ENCODE measurements at places on chromosomes 13 and 19.

DNA sequence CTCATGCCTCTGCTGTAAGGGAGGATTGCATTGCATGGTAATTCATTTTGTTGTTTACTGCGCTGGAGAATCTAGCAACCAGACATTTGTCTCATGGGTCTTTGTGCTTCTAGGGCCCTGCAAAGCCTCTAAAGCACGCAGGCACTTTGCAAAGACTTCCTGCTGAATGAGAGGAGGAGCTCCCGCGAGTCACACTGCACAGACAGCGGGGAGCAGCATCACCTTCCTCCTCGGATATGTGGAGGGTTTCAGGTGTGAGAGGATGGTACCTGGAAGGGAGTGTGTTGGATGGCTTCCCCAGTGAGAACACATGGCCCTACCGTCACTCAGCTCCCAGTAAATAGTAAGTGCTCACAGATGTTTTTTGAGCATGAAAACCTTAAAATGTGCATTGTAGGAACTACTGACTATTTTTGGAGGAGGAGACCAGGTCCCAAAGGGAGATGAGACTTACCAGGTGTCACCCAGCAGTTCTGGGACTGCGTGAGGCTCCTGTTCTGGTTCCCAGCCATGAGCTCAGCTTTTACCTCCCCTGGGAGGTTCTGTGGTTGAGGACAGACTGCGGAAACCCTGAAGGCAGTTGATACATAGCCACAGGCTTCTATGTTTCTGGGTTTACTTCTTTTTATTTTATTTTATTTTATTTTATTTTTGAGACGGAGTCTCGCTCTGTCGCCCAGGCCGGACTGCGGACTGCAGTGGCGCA is 278.0 kb downstream of the FGF9 start:
- DNase-seq, result no peak

DNA sequence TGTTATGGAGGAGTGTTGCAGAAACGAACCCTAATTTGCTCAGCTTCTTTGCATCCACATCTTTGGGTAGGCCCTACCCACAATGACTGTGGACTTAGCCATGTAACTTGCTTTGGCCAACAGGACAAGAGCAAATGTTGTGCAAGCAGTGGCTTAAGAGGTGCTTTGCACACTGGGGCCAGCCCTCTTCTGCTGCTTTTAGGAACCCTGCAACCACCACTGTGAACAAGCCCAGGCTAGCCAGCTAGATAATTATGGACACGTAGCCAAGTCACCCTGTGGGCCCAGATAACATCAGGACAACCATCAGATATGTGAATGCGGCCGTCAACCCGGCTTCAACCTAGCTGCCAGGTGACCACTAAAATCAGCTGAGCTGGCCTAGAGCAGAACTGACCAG is 17.1 kb downstream of the C19orf47 start:
- no peak for DNase-seq

GRCh38 chr19:2453431-2454025 is 3.2 kb downstream of the LMNB2 start:
- no peak for DNase-seq

DNA sequence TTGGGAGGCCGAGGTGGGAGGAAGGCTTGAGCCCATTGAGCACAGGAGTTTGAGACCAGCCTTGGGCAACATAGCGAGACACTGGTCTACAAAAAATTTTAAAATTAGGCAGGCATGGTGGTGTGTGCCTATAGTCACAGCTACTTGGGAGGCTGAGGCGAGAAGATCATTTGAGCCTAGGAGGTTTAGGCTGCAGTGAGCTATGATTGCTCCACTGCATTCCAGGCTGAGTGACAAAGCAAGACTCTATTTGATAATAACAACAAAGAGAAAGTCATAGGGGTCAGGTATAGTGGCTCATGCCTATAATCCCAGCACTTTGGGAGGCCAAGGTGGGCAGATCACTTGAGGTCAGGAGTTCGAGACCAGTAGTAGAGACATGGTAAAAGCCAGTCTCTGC is 4.6 kb upstream of the SLC44A2 start:
- no peak for DNase-seq

DNA sequence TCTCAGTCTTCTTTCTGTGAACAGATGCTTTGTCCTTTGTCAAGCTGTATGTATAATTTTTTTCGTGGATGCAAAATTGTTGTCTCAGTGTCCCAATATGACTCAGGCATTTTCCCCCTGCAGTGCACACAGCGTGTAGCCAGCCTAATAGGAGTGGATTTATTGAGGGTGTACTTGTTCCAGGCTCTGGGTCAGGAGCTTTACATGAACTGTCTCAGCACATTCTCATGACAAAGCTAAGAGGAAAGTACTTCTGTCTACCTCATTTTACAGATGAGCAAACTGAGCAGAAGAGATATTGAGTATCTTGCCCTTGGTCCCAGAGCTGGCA is 50.8 kb downstream of the STK24 start:
- no peak for DNase-seq

DNA sequence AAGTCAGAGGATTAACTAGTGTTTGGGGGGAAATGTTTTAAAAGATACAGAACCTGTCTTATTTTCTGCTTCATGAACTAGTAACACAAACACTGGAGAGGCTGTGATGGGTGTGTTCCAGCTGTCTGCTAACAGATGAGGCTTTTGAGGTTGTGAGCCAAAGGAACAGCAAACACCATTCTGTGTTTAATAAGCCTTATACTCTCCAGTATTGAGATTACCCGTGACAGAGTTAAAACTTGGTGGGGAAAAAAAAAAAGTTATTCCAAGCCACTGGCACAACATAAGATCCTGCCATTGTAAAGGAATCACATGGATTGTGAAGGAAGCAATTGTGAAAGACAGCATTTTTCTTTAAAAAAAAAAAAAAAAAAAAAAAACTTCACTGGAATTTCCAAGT is 48.4 kb downstream of the KCTD12 start:
- DNase-seq, result no peak

DNA sequence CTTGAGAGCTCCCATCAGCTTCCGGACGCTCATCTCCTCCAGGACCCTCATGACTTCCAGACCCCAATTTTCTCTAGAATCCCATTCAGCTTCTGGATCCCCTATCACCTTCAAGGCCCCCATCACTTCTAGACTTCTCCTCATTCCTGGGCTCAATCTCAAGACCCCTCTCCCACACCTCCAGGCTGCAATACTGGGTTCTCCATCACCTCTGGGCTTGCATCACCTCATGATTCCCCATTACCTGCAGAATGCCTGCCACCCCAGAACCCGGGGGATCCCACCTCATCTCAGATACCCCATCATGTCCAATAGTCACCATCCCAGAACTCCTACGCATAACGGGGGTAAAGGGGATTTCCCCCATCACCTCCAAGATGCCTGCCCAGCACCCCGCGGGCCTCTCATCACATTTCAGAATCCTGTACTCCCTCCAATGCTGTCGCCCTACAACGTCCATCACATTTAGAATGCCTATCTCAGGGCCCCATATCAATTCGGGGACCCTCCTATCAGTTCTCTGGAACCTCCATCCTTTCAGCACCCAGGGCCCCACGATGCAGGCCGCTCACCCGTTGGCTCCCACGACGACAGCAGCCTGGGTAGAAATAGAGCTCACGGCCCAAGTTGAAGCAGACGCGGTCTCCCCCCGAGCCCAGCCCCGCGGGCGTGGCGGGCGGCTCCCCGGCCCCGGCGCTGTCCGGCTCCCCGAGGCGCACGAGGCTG is 738 bp downstream of the DMWD start:
- no peak for DNase-seq

- DNase-seq, result no peak
Measured at GRCh38 chr13:73844986-73845385, 289.2 kb downstream of the KLF12 start.

GRCh38 chr19:795073-795611 is 2.1 kb upstream of the PTBP1 start:
- DNase-seq, result no peak

GRCh38 chr19:7942981-7943443 is 454 bp downstream of the TIMM44 start:
- DNase-seq, result no peak

GRCh38 chr13:64531400-64531799 is 2698.7 kb downstream of the PCDH9 start:
- DNase-seq, result no peak

- no peak for DNase-seq
Measured at GRCh38 chr19:41577144-41577830, 1.3 kb downstream of the CEACAM21 start.

- peak; percentile 57 for DNase-seq
Measured at GRCh38 chr13:92175330-92175729, 776.9 kb downstream of the GPC5 start.

GRCh38 chr19:36121486-36122124 is 6.3 kb downstream of the TBCB start:
- no peak for DNase-seq

DNA sequence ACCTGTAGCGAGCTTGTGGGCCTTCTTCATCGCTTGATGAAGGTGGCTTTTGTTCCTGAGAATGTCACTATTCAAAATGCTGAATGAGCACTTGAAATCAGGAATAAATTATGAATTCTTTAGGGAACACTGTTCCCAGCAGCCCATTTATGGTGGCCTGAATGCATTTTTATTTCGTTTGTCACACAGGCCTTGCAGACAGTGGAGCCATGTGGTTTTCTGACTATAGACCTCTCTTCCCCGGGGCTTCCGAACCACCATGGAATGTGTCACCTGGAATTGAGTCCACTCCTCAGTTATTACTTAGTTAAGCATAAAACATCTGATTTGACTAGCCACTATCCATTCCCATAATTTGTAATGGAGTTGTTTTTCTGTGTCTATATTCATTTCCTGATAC is 396.9 kb downstream of the IRS2 start:
- DNase-seq, result no peak

DNA sequence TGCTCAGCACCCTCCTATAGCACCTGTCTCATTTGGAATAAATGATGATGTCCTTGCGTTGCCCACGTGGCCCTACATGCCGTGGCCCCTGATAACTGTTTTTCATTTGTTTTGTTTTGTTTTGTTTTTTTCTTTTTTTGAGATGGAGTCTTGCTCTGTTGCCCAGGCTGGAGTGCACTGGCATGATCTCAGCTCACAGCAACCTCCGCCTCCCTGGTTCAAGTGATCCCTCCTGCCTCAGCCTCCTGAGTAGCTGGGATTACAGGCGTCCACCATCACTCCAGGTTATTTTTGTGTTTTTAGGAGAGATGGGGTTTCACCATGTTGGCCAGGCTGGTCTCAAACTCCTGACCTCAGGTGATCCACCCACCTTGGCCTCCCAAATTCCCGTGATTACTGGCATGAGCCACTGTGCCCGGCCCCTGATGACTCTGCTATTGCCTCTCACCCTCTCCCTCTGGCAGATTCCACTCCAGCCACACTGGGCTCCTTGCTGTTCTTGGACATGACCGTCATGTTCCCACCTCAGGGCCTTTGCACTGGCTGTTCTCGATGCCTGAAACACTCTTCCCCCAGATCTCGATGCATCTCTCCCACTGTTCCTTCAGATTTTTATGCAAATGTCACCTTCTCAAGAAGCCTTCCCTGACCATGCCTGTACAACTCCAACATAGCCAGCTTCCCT is 7.4 kb downstream of the C5AR2 start:
- no peak for DNase-seq

GRCh38 chr13:112954488-112955270 is 14.3 kb upstream of the MCF2L start:
- DNase-seq, result no peak

- DNase-seq, result no peak
Measured at GRCh38 chr19:40721936-40722661, 5.2 kb downstream of the ITPKC start.

GRCh38 chr13:58946274-58946673 is 1217.5 kb downstream of the DIAPH3 start:
- no peak for DNase-seq

- DNase-seq, result peak; percentile 43
Measured at GRCh38 chr19:6126335-6126974, 9.0 kb upstream of the ACSBG2 start.

DNA sequence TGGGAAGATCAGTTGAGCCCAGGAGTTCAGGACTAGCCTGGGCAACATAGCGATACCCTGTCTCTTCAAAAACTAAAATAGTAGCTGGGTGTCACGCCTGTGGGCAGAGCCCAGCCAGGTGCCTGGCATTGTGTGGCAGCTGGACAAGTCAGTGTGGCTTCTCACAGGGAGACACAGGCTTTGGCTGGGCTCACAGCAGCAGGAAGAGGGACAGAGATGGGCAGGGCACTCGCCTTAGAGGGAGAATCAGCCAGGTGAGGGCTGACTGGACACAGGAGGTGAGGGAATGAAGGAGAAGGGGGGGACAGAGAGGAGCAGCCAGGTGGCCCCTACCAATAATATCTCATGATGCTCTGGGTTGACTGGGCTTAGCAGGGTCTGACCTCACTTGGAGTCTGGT is 3.3 kb downstream of the FAM32A start:
- no peak for DNase-seq

DNA sequence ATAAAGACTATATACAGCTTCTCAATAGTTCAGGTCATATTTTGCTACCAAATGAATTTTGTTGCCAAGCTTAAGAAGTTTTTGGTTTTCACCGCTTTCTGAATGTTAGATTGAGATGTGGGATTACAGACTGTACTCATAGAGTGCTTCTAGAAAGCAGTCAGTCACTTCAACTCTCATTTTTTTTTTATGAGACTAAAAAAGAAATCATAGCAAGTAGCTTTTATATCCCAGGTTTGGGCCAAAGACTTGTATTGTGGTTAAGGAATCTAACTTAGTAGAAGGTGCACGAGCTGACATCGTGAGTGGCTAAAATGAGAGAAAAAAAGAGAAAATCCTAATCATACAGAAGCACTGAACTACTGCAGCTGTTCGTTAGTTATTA is 2.2 kb upstream of the USPL1 start:
- no peak for DNase-seq

DNA sequence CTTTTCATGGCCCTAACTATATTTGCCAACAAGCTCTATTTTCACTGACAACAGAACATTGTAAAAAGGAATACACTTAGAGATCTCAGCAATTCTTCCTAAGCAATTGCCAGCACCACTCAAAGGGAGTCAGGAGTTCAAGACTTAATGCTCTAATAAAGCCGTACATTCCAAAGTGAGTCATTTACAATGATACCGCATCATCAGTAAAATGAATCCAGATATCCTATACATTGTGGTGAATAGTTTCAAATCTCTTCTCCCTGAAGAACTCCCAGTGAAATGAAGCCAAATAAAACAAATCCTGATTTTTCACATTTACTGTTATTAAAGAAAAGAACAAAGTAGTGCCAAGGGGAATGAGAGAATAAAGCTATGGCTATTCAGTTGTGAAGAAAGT is 2898.7 kb upstream of the PCDH20 start:
- no peak for DNase-seq

DNA sequence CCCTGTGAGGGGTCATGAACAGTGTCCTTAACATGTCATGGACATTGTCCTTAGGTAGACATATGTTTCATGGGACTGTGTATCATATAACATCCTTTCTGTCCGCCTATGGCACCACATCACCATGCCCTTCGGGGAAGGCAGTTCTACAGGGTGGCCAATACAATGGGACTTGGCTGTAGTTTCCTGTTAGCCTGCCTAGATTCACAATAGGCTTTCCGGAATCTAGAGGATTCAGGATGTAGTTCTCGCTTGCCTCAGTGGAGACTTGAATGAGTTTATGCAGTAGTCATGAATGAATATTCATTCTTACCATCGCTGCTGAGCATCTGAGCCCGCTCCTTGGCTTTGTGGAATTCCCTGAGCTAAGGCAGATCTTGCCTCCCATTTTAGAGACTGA is 100.5 kb downstream of the DNAJC15 start:
- no peak for DNase-seq

Measured in BE2C (cell line).